ENCODE measurements at places on chromosomes 11 and 22.

- DNase-seq = no peak
Measured at GRCh38 chr22:47782328-47783075, 1020.1 kb downstream of the TBC1D22A start.

GRCh38 chr11:70711911-70712185 lies 313.5 kb downstream of the CTTN start:
- no peak for DNase-seq

GRCh38 chr11:17489751-17490150 lies 13.1 kb upstream of the ABCC8 start:
- no peak for DNase-seq

GRCh38 chr11:23359297-23359696 lies 499.0 kb upstream of the CCDC179 start:
- no peak for DNase-seq

- no peak for DNase-seq
Measured at GRCh38 chr11:70034740-70035365, 43.3 kb upstream of the ANO1 start.

- no peak for DNase-seq
Measured at GRCh38 chr11:64834031-64834722, 10.3 kb downstream of the CDC42BPG start.

DNA sequence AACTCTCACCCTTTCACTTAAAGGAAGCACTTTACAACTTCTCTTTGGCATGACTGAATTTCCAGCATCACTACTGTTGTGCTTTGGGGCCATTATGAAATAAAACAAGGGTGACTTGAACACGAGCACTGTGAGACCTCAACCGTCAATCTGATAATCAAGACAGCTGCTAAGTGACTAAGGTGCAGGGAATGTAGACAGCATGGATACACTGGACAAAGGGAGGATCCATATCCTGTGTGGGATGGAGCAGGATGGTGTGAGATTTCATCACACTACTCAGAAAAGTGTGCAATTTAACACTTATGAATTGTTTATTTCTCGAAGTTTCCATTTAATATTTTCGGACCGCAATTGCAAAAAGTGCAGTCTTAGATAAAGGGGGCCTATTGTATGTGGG lies 16.1 kb upstream of the EXPH5 start:
- DNase-seq = no peak

DNA sequence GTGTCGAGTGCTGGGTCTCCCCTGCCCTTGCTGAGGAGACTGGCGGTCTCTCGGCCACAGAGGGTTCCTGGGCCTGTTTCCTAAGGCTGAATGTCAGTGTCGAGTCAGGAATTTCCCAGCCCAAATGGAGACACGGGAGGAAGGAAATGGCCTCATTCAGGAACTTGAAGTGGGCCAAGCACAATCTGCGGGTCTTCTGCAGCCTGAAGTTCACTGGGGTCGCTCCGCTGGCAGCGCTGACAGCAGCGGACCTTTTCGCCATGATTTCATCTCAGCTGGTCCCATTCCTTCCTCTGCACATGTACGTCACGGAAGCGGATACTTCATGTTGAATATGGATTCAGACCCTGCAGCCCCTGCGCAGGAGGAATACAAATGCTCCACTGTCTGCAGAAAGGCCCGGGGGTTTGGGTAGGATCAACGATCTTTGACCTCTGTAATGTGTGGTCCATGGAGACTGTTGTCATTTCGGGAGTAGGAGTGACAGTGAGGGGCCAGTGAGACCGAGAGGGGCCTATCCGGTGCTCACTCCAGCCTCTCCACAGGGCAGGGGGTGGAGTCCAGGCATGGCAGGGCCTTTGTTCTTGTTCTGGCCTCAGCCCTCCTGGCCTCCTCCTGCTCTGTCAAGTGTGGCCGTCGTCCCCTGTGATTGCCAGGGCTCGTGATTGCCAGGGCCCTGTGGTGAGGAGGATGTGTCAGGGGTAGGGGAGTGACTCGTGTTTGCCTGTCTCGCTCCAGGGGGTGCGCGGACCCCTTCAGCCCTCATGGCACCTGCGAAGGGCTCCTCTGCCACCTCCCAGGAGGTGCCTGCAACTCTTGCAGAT lies 402.3 kb downstream of the TBC1D22A start:
- no peak for DNase-seq

DNA sequence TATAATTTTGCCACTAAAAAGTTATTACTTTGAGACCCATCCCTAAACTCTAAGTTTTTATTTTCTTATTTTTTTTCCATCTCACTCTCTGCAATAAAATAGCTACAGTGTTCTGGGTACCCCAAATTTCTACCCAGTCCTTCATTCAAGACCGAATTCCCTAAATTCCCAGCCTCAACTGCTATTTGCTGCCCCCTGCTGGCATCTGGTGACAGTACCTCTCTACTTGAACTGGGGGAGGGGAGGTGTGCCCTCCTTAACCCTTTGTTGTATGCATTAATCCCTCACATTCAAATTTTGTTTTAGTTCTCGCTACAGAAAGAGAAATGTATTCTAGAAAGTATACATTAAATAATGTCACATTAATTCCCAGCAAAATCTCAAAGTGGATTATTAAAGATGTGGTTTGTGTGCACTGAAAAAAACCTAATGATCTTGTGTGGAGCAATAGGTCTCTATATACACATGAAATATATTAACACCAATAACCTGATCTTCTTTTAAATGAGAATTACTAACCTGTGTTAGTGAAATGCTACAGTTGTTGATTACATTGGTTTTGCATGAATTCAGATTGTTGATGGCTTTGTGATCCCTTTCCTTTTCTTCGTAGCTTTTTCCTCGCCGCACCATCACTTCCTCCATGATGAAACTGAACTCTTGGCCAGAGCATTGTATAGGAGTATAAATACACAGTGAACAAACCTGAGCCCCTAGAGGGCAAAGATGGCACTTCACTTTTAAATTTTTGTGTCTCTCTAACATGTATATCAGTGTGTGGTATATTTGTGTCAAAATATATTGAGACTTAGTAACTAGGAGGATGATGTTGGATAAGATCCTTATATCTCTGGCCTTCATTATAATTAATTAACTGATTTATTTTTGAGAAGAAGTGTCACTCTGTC lies 590.0 kb downstream of the METTL15 start:
- DNase-seq = no peak

- DNase-seq = no peak
Measured at GRCh38 chr22:43740587-43741270, 71.4 kb downstream of the EFCAB6 start.

DNA sequence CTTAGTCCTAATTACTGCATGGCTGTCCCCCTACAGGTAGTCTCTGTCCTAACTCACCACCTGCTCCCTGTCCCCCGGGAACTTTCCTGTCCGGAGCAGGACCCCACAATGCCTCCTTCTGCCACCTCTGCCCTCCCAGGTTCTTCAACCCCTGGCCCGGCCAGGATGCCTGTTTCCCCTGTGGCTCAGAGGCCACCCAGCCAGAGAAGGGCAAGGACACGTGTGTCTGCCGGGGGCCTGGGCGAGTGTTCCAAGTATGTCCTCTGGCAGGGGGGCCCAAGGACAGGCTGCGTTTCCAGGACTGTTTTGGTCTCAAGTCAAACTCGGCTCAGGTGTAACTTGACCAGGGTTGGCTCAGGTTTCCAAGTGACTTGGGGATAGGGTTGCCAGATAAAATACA lies 63.8 kb downstream of the BTG4 start:
- no peak for DNase-seq

DNA sequence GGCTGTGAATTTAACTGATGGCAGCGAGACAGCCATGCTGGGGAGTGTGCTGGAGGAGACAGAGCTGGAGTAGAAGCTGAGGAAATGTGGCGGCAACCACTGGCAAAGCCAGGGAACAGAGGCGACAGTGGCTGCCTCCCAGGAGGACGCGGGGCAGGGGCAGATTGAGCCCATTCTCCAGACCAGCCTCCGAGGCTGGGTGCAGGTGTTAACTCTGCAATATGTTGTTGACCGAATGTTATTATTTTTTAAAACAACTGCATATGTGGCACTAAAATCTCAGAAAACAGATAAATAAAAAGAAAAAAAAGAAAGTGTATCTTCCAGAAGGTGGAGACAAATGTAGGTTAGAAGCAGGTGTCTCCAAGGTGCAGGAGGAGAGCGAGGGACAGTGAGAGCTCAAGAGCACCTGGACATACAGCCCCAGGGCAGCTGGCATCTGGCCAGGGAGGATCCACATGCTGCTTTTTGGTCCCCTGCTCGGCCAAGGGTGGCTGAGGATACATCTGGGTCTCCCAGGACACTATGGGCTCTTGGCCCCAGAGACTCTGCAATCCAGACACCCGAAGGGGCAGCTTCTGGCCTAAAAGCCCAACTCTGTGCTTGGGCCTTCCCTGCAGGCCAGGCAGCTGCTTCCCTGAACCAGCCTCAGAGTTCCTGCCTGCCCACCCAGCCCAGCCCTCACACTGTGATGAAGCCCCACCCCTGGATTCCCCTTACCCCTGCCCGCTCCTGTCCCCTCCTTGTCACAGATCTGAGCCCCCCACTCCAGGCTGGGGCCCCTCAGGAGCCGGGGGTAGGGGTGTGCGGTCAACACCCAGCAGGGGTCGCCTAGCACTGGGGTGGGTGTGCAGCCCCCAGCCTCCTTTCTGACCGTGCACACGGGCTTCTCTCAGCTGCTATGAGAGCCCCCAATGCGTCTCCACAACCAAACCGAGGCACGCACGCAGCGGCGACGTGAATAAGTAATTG lies 12.9 kb downstream of the RTN4R start:
- DNase-seq = no peak

DNA sequence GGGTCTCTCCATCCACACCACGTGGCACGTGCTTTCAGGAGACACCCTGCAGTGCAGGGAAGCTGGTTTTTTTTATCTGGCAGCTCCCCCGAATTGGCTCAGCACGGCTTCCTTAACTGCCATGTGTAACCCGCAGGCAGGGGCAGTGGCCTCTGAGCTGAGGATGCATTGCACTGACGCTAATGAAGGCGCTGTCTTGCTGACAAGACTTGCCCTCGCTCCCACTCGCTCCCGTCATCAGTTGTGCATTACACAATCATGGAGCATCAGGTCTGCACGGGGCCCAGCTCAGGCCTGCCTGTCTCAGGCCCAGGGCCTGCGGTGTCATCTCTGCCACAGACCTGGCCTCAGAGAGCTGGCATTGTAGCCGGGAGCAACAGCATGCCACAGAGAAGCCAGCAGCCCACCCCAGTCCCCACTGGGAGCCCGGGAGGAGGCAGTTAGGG lies 95.9 kb downstream of the ARHGAP8 start:
- no peak for DNase-seq

GRCh38 chr22:43031617-43032016 lies 16.7 kb upstream of the PACSIN2 start:
- DNase-seq = no peak

- DNase-seq = no peak
Measured at GRCh38 chr11:124536520-124536919, 6.9 kb downstream of the OR8B12 start.

- no peak for DNase-seq
Measured at GRCh38 chr11:70317581-70318305, 47.3 kb downstream of the PPFIA1 start.

- DNase-seq = no peak
Measured at GRCh38 chr11:1043563-1044096, 7.1 kb upstream of the MUC6 start.

- DNase-seq = no peak
Measured at GRCh38 chr11:20672575-20672974, 3.2 kb downstream of the NELL1 start.

DNA sequence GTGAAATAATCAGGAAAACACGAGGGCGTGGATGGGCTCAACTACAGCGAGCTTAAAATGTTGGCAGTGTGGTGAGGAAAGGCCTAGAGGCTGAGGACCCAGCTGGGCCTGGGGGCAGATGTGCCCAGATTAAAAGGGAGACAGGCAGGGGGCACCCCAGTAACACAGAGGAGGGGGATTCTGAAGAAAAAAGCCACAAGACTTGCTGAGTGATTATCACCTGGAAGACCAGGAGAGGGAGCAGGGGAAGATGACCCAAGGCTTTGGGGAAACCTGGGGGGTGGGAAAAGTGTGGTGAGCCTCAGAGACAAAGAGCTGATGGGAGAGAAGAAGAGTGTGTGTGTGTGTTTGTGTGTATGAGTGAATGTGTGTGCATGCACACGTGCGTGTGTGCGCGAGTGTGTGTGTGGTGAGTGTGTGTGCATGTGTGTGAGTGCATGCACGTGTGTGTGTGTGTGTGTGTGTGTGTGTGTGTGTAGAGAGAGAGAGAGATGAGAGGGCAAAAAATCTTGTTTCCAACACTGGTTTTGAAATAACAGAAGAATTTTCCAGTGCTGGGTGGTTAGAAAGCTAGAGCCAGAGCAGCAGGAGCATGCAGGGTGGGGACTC lies 500.5 kb downstream of the BUD13 start:
- no peak for DNase-seq

DNA sequence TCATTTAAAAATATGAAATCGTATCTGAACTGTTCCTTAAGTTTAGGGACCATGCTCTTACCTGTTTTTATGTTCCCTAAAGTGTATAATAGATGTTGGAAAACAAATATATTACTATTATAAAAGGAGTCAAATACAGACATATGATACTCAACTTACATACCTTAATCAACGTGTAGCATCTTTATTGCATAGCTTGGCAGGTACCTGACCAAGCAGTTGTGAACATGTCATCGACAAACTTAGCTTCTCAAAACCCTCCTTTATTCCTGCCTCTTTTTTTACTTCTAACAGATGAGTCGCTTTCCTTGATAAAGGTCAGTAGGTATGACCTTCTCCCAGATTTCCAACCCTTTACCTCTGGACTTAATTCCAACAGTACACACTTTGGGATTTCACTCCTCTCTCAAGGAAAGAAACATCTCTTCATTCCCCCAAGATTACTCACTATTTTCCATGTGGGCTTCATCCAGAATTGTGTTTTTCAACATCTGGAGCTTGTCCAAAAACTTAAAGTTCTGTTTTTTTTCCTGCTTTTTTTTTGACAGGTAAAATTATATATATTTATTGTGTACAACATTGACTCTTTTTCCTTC lies 11.9 kb downstream of the HIPK3 start:
- DNase-seq = no peak

DNA sequence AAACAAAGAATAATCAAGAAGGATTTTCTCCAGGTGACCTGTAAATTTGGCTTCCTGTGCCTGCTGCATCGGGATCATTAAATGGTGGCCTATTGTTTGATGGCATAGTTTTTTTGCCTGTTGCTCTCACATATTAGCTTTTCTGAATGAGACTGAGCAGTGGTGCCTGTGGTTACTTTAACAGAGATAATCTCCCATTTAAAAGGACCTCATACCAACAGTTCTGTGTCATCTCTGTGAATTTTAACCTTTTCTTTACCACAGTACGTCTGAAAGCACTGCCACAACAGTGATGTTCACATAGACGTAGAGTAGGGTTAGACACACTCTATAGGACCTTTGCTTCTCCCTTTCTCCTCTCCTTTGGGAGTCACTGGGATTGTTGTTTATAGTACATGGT lies 22.9 kb upstream of the RCE1 start:
- no peak for DNase-seq

DNA sequence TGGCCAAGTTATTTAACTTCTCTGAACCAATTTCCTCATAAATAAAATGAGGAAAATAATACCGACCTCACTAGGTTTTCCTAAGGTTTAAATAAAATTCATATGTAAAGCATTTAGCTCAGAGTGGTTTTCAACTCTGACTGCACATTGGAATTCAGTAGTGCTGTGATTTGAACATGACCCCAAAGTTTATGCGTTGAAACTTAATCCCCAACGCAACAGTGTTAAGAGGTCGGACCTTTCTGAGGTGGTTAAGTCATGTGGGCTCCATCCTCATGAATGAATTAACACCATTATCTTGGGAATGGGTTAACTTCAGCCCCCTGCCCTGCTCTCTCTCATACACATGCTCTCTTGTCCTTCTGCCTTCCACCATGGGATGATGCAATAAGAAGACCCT lies 322.2 kb downstream of the AASDHPPT start:
- DNase-seq = no peak
